ENCODE measurements at places on chromosomes 12 and 14. TPM values are rescaled to one million over a fixed set of nuclear protein-coding genes. Genes with fewer than 3 reads are reported as not detected.

SPATS2 gene
- total RNA-seq = 9.9 TPM

RD3L gene
- total RNA-seq = not detected

DNA sequence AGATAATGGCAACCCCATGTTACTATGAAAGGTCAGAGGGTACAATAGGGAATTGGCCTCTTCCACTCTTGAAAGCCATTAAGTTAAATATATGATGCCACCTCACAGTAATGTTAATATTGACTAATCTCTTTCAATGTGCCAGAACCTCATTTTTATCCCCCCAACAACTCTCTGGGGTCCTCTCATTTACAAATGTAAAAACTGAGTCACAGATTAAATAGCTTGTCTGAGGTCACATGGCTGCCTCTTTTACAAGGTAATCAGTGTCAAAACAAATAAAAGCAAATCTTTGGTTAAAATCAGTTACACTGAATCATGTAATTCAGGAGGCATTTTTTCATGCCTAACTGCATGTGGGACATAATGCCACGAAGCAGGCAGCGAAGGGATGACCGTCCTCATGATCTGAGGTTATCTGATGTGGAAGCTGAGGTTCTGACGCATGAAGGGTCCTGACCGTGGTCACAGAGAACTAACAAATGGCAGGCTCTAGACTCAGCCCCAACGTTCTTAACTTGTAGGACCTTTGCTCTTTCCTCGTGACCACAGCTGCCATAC lies 78.5 kb downstream of the PTPN21 start:
- no peak for DNase-seq

- DNase-seq = no peak
Measured at GRCh38 chr12:49026101-49026500, 7.5 kb upstream of the PRKAG1 start.

GRCh38 chr12:26809611-26810285 lies 23.2 kb downstream of the ITPR2 start:
- DNase-seq = no peak

DNA sequence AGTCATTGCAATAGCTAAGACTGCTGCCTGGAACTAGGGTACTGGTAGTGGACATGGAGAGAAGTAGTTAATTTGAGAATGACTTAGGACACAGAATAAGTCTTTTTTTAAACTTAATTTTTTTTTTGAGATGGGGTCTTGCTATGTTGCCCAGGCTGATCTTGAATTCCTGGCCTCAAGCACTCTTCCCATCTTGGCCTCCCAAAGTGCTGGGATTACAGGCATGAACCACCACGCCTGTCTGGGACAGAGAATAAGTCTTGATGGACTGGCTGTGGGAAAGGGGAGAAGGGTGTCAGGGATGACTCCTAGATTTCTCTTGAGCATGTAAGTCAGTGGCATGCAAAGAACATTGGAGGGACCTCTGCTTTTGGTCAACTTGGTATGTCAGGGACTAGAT lies 42.9 kb downstream of the LIN52 start:
- DNase-seq = no peak

DNA sequence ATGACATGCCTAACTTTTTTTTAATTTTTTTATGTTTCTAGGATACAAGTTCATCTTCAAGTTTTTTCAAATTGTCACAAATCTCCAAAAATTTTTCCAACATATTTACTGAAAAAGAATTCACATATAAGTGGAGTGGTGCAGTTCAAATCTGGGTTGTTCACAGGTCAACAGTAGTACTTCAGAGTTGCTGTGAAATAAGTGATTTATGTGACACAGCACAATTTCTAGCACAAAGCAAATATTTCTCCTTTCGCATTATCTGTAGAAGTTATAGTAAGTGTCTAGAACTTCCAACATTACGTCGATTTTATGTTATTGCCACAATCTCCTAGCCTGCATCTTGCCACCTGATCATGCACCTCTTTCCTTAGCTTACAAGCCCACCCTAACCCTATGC lies 9.7 kb upstream of the KRT2 start:
- DNase-seq = no peak

DNA sequence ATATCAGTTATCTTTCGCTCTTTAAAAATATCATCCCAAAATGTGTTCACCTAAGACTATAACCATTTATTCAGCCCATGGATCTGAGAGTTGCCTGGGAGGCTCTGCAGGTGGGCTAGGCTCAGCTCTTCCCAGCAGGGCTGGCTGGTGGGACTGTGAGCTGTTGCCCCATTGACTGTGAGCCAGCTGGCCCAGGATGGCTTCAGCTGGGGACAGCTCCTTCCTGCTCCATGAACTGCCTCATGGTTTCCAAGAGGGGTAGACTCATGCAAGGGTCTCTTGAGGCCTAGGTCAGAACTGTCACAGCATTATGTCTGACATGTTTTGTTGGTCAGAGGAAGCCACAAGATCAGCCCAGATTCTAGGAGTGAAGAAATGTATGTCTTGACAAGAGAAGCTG lies 114.1 kb upstream of the E2F7 start:
- DNase-seq = no peak

DNA sequence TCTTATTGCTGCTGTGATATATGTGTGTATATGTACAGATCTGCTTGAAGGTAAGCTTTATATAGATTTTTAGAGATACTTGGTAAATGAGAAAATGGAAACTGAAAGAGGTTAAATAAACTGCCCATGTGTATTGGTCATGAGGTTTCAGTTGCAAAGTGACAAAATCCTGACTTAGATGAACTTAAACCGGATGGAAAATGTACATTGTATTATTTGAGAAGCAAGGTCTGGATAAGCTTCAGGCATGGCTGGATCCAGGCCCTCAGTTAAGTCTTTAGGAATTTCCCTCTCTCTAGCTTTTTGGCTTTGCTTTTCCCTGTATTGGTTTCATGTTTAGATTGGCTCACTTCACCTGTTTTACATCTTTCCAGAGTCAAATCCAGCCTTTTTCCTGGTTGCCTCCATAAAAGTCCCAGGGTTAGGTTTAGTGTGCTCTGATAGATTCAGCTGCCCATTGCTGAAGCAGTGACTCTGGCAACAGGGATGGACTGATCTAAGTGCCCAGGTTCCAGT lies 21.0 kb upstream of the MAP1LC3B2 start:
- DNase-seq = no peak

All from mesenteric fat pad (tissue), 1 donor.